Spleen (tissue), 13 donors: ENCODE measurements at places on chromosomes 2 and 18. TPM values are rescaled to one million over a fixed set of nuclear protein-coding genes. Genes with fewer than 3 reads are reported as not detected.

DNA sequence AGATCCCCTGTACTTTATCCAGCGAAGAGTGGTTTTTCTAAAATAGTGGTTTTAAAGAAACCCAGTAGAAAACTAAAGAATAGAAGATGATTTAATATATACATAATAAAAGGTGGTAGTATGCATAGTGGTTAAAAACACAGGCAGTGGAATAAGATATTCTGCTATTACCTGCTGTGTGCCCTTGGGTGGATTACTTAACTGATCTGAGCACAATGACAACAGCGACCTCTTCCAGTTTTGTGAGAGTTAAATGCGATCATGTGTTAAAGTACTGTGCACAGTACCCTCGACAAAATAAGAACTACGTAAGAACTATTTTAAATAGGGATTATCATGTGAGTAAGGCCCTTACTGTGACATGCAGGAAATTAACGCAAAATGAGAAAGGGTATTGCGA, 30.0 kb upstream of the CHMP1B start:
- H3K4me3 ChIP-seq, result no peak overlapping the region
- H3K27me3 ChIP-seq, result no peaks in the 10 kb centered on the region
- no peaks in the 10 kb centered on the region for H3K4me1 ChIP-seq
- DNase-seq, result no peak
- no peaks in the 10 kb centered on the region for H3K36me3 ChIP-seq

- H3K27ac ChIP-seq, result peak overlapping the region; percentile 55
- peaks cover 15% of the 10 kb centered on the region for H3K27me3 ChIP-seq
- H3K4me1 ChIP-seq, result peaks cover 25% of the 10 kb centered on the region
- H3K4me3 ChIP-seq, result no peak overlapping the region
- no peaks in the 10 kb centered on the region for H3K36me3 ChIP-seq
Measured at GRCh38 chr2:46275995-46276394, 21.2 kb upstream of the EPAS1 start.

- no peaks in the 10 kb centered on the region for H3K36me3 ChIP-seq
- no peaks in the 10 kb centered on the region for H3K27me3 ChIP-seq
- H3K27ac ChIP-seq, result peak overlapping the region; percentile 12
Measured at GRCh38 chr2:62202019-62202722, 6.3 kb downstream of the B3GNT2 start.

GRCh38 chr2:180952082-180952481, 28.3 kb upstream of the UBE2E3 start:
- no peak for DNase-seq
- no peaks in the 10 kb centered on the region for H3K4me1 ChIP-seq
- H3K27me3 ChIP-seq, result no peaks in the 10 kb centered on the region
- no peaks in the 10 kb centered on the region for H3K36me3 ChIP-seq
- H3K4me3 ChIP-seq, result no peak overlapping the region

DNA sequence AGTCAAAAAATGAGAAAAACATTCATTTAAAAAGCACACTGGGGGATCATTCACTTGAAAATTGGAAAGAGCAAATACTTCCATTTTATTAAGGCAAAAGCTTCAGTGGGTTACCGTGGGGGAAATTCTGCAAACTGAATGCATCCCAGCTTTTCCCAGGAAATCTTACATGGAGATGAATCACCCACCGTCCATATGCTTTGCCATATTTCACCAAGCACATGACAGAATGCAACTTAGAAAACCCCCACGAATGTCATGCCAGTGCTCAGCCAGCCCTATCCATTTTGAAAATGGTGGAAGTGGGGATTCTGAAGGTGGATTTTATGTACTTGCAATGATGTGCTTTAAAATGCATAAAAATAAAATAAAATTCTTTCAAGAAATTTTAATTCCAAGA, 485.5 kb upstream of the ID2 start:
- H3K27me3 ChIP-seq, result no peaks in the 10 kb centered on the region
- H3K4me3 ChIP-seq, result no peak overlapping the region
- H3K4me1 ChIP-seq, result no peaks in the 10 kb centered on the region
- no peaks in the 10 kb centered on the region for H3K36me3 ChIP-seq

- H3K36me3 ChIP-seq, result no peaks in the 10 kb centered on the region
- H3K4me1 ChIP-seq, result no peaks in the 10 kb centered on the region
- no peak overlapping the region for H3K4me3 ChIP-seq
- H3K27ac ChIP-seq, result no peak overlapping the region
- DNase-seq, result no peak
Measured at GRCh38 chr2:32960238-32960637, 13.5 kb downstream of the LTBP1 start.

DNA sequence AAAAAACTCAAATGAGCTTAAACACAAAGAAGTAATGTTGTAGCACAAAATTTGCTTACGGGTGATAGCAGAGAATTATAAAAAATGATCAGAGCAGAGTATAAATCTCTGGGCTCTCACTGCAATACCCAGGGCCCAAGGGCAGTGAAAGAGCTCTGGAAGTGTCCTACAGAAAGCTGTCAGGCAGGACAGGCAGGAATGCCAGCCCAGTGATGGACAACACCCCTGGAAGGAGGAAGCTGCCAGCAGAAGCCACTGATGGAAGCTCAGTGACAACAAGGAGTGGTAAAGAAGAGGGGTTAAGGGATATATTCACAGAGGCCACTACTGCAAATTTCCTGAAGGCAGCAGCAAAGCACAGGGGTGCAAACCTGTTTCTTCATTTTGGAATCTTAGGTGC, 214.9 kb downstream of the L3MBTL4 start:
- no peak overlapping the region for H3K4me3 ChIP-seq
- no peak overlapping the region for H3K27ac ChIP-seq
- DNase-seq, result no peak
- no peaks in the 10 kb centered on the region for H3K4me1 ChIP-seq
- no peaks in the 10 kb centered on the region for H3K27me3 ChIP-seq

- H3K36me3 ChIP-seq, result no peaks in the 10 kb centered on the region
- no peak overlapping the region for H3K27ac ChIP-seq
- no peaks in the 10 kb centered on the region for H3K4me1 ChIP-seq
Measured at GRCh38 chr2:160984426-160985077, 175.7 kb upstream of the TANK start.

DNA sequence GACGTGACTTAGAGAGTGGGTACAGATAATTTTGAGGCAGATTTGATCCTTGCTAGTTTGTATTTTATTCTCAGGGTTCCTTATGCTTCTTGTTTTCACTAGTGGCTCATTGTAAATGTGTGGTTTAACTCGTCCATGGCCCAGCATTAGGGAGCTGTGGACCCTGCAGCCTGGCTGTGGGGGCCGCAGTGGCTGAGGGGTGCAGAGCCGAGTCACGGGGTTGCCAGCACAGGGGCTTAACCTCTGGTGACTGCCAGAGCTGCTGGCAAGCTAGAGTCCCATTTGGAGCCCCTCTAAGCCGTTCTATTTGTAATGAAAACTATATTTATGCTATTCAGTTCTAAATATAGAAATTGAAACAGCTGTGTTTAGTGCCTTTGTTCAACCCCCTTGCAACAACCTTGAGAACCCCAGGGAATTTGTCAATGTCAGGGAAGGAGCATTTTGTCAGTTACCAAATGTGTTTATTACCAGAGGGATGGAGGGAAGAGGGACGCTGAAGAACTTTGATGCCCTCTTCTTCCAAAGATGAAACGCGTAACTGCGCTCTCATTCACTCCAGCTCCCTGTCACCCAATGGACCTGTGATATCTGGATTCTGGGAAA, 269.9 kb downstream of the MYT1L start:
- H3K27me3 ChIP-seq, result no peaks in the 10 kb centered on the region
- peaks cover 7% of the 10 kb centered on the region for H3K4me1 ChIP-seq
- H3K36me3 ChIP-seq, result no peaks in the 10 kb centered on the region
- peak overlapping the region; percentile 68 for H3K27ac ChIP-seq
- no peak for DNase-seq

DNA sequence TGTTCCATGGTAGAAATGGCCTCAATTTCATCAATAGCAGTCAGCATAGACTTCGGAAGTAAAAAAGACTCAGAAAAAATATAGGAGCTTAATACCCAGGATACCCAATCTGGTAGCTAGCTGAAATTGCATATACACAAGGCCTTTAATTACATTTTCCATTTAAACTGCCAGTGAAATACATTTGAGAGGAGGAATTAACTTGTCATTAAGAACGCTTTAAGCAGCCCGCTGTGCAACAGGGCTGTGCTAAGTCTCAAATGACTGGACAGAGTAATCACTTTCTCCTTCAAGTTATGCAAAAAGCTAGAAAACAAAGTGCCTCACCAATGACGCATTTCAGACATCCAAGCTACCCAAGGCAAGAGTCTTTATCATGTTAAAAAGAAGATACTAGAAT, 558.8 kb downstream of the MBD2 start:
- DNase-seq, result no peak
- H3K27me3 ChIP-seq, result no peaks in the 10 kb centered on the region
- no peak overlapping the region for H3K27ac ChIP-seq
- no peak overlapping the region for H3K4me3 ChIP-seq
- H3K4me1 ChIP-seq, result no peaks in the 10 kb centered on the region

DNA sequence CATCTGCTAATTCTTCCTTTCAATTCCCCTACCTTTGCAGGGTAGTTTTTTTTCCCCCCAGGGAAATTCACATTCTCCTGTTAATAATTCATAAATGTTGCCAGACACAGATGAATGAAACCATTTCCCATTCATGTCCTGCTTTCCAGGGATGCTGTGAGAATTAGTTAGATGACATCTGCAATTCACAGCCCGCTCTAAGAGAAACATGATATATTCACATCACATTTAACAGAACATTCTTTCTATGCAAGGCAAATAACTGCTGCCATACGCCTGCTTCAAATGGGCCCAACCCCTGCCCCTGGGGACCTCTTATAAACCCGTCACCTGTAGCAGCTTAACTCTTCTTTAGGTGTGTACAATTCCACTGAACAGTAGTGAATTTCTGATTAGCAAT, 110.6 kb upstream of the CTAGE1 start:
- no peak overlapping the region for H3K4me3 ChIP-seq
- no peak for DNase-seq
- H3K27me3 ChIP-seq, result no peaks in the 10 kb centered on the region

GRCh38 chr2:118177318-118177717, 89.0 kb downstream of the INSIG2 start:
- H3K4me3 ChIP-seq, result no peak overlapping the region
- no peak for DNase-seq
- peaks cover 11% of the 10 kb centered on the region for H3K27me3 ChIP-seq
- peaks cover 4% of the 10 kb centered on the region for H3K4me1 ChIP-seq
- peak overlapping the region; percentile 78 for H3K27ac ChIP-seq

DNA sequence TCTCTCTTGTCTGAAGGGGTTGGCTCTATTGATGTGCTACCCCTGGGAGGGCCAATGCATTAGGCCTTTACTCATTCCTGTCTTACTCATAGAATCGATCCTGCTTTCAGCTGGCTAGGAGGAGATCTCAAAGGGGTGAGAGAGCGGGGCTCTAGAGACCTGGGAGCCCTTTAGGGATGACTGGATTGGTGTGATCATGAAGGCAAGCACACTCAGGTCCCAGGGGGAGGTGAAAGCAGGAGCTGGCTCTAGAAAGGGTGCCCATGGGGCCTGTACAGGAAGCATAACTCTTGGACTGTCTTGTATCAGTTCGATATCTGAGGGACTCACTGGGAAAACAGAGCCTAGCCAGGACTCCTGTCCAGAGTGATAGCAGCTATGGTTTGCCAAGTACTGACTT, 47.8 kb downstream of the INPP4A start:
- H3K27ac ChIP-seq, result peak overlapping the region; percentile 23
- H3K36me3 ChIP-seq, result no peaks in the 10 kb centered on the region
- no peak overlapping the region for H3K4me3 ChIP-seq
- no peaks in the 10 kb centered on the region for H3K27me3 ChIP-seq
- peaks cover 19% of the 10 kb centered on the region for H3K4me1 ChIP-seq

GRCh38 chr2:97936199-97936598, 59.5 kb downstream of the TMEM131 start:
- peak; percentile 74 for DNase-seq
- no peaks in the 10 kb centered on the region for H3K36me3 ChIP-seq
- peak overlapping the region; percentile 28 for H3K27ac ChIP-seq
- peaks cover 66% of the 10 kb centered on the region for H3K4me1 ChIP-seq
- H3K27me3 ChIP-seq, result no peaks in the 10 kb centered on the region

DNA sequence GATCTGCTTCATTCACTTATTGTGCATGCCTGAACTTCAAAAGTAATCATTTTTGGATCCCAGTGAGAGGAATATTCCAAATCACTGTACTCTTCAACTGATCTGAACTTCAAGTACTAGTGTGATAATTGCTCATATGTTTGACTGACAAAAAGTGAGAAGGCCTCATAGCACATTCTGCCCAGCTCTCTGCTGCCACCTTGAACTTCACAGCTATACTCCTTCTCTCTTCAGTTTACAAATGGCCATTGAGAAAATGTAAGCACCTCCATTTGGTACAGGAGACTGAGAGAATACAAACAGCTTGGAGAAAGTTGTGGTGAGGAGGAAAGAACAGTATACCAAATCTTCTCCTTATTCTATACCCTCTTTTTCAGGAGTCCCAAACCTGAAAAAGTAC, 946.0 kb upstream of the CHAC2 start:
- H3K27me3 ChIP-seq, result no peaks in the 10 kb centered on the region
- no peak overlapping the region for H3K27ac ChIP-seq
- DNase-seq, result no peak
- H3K36me3 ChIP-seq, result no peaks in the 10 kb centered on the region
- no peak overlapping the region for H3K4me3 ChIP-seq

GRCh38 chr2:85418132-85419008, at the start of gene SH2D6:
SH2D6 (plus strand) TSS chr2:85418714; CDS start chr2:85429466, 10,752 bp downstream.
- H3K36me3 ChIP-seq, result no peaks in the 10 kb centered on the region
- peak; percentile 96 for DNase-seq
- H3K27ac ChIP-seq, result peak within 1 kb of the TSS; percentile 93
- H3K4me1 ChIP-seq, result peaks cover 57% of the 10 kb centered on the region
- peak within 1 kb of the TSS; percentile 62 for H3K4me3 ChIP-seq

DNA sequence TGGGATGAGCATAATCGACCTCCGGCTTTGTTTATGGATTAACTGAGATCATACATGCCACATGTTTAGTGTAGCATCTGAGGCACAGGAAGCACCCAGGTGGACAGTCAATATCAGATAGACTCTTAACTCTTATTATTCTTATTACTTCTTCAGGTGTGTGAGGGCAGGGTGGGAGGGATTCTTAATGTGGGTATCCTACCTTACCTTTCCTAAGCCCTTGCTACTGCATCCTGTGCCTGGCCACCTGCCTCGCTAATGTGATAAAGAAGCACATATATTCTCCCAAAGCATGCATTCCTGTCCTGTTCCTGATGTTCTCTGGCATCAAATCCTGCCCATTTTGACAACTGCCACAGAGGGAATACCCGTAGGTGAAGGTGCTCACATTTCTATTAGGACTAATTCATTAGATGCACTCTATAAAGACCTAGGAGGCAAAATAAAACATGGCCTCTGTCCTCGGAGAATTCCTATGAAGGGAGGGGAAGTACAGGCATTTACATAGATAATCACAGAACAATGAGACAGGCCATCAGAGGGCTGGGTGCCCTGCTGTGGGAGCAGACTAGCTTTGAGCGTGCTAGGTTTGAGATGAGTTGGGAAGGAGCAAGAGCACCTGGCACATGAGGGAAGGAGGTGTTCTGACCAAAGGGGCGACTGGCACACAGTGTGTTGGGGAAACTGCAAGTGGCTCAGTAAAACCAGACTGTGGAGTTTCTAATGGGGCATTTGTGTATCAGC, 19.5 kb upstream of the CELF4 start:
- H3K4me3 ChIP-seq, result no peak overlapping the region
- H3K36me3 ChIP-seq, result no peaks in the 10 kb centered on the region
- no peak for DNase-seq
- no peaks in the 10 kb centered on the region for H3K27me3 ChIP-seq
- H3K4me1 ChIP-seq, result no peaks in the 10 kb centered on the region

GRCh38 chr2:100603948-100604633, 41.3 kb downstream of the PDCL3 start:
- no peak for DNase-seq
- no peaks in the 10 kb centered on the region for H3K4me1 ChIP-seq
- no peaks in the 10 kb centered on the region for H3K27me3 ChIP-seq
- no peak overlapping the region for H3K27ac ChIP-seq
- H3K36me3 ChIP-seq, result no peaks in the 10 kb centered on the region

Gene SIX2
- polyA plus RNA-seq, result 0.03 TPM

Gene CCL20
- 0.74 TPM for polyA plus RNA-seq

Gene PPP1R1C
- polyA plus RNA-seq, result 0.48 TPM

Gene GAD1
- polyA plus RNA-seq, result 0.16 TPM

Gene GREB1
- polyA plus RNA-seq, result not detected
